ENCODE measurements at places on chromosomes 3 and 15.

DNA sequence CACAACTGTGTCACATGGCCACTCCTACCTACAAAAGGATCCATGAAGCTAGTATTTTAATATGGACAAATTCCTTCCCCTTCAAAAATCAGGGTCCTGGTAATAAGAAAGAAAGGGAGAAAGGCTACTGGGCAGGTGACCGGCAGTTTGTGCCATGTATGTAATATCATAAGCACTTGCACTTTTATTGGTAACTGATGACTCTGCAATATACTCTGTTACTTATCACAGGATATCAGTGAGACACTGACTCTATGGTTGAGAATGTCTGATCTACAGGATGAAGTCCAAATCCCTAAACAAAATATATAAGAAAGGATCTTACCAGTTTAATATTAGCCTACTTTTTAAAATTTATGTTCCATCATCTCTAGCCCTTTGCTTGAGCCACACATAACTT, 315.2 kb downstream of the AGBL1 start:
- no peak for DNase-seq

- DNase-seq: no peak
These were observed 71.4 kb downstream of the OCA2 start for GRCh38 chr15:28027714-28028076.

DNA sequence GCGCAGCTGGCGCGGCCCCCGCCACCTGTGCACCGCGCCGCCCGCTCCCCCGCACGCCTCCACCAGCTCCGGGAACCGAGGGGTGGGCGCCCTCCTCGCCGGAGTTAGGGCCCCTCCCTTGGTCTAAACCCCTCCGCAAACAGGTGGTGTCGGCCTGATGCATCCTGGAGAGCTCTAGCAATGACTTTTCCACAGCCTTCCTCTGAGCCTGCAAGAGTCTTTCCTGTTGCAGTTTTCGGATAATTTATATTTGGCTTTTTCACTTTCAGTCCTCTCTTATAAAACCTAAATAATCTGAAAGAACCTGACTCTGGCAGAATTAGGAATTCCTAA, 334 bp upstream of the IGSF11 start:
- no peak for DNase-seq

DNA sequence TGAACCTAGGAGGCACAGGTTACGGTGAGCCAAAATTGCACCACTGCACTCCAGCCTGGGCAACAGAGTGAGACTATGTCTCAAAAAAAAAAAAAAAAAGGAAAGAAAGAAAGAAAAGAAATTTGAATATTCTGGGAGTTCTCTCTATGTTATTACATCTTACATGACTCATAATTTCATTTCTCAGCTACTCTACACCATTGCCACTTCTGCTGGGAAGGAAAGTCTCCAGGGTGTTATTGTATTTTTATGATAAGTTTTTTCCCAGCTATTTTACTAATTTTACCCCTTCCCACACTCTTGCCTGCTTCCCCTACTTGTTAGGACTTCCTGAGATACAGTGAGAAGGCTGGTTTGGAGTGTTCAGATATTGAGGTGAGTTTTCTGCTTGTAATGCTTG, 69.7 kb upstream of the UMPS start:
- DNase-seq: no peak

- DNase-seq: no peak
These were observed 141.3 kb upstream of the CCDC54 start for GRCh38 chr3:107235928-107236315.

DNA sequence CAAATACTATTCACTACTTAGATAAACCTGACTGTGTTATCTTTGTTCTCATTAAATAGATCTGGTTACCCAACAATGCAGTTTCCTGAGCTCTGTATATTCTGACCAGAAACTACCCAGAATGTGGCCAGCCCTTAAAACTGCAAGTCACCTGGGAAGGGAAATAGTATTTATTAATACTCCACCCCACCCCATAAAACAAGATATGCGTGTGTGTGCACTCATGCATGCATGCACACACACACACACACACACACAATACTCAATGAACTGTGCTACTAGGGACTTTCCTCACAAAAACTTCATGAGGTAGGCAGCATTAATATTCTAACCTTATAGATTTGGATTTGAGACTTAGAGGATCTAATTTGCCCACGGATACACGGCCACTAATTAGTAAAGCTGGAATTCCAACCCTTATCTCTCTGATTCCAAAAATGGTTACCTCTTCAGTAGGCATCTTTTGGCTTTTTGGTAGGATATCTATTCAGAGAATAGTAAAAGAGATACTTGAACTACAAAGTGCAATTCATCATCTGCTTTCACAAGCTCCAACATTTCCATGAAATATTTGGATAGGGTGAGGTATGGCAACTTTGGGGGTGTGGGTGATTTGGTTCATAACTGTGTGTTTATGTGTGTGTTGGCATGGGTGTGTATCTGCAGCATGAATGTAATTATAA, 197.0 kb upstream of the CFAP20DC start:
- DNase-seq: no peak

DNA sequence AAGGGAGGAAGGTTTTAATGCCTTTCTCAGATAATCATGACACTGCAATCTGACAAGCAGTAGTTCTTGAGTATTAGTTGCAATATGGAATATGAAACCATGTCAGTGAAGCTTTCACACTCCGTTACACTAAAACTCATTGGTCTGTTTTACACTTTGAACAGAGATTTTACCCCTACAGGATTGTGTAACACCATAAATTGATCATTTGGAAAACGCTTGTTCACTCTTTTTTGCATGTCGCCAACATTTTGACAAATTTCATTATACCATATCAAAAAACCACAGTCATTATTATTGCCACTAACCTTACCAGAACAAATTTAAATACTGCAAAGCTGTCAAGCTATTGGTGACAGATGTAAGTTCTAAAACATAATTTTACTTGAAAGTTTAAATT, 404.8 kb upstream of the THBS1 start:
- DNase-seq: no peak

DNA sequence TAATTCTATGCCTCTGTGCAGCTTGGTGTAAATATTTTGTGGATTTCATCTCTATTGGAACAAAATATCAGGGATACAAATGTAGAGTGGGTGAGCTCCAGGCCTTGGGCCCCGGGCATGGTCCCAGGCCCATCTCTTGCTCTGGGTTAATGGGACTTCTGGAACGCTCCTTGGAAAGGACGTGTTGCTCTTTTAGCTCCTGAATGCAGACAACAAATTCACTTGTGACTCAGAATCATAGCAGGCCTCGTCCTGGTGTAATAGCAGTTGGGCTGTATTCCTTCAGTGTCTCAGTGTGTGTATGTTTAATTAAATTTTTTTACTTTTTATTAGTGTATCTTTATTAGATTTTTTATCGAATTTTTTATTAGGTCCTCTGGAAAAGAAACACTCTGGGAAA, 266.7 kb upstream of the C2CD4B start:
- no peak for DNase-seq

- no peak for DNase-seq
These were observed 181.3 kb upstream of the CTDSPL start for GRCh38 chr3:37680401-37680800.

DNA sequence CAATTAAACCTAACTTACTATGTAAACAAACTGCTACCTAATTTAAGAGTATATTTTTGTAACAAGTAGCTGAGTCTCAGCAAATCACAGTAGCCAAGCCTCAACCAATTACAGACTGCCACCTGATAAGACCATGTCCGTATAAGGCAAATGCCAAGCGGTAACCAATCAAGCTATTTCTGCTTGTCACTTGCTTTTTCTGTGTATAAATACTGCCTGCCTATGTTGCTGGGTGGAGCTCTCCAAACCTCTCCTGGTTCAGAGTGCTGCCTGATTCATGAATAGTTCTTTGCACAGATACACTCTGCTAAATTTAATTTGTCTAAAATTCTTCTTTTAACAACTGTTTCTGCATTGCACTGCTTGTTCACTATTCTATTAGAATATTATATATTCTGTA, 42.6 kb downstream of the ZNF148 start:
- DNase-seq: no peak

DNA sequence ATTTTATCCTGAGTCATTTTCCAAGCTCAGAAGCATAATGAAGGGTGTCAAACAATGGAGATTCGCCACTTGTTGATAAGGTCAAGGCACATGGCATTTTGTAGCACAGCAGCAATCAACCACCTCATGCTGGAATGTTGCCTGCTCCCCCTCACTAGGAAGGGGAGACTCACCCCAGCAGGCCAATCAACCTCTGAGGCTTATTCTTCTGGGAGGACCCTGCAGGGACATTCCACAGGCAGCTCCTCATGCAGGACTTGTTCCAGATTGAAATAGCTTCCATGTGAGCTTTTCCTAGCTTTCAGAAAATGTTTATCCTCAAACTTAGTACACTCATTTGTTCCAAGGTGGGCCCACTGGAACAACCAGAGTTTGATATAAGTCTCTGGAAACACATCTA, 77.6 kb downstream of the SSR3 start:
- no peak for DNase-seq

DNA sequence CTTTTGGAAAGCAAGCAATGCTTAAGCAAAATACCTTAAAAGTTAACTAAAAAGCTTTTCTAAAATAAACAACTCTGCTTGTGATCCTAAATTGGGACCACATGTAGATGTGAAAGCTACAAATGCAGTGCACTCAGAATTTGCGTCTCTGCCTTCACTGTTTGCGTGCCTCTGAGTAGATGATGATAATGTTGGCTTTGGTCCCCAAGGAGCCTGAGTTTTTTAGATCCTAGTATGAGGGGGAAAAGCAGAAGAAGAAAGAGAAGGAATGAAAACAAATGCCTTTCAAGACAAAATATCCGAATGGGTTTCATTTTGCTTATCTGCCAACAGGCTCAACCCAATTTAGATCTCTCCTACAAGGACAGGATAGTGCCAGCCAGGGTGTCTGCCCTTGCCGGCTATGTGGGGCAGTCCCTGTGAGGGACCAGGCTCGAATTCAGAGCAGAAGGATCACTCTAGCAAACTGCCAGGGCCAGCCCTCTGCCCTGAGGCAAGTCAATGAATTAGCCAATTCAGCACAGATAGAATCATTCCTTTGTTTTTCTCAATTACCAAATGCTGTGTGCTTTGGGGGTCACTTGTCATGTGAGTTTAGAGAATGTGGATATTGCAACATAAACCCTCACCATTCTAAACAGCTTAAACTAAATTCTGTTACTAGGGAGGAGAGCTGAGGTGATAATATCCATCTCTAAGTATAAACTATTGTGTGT, 28.5 kb downstream of the SCG5 start:
- DNase-seq: no peak

DNA sequence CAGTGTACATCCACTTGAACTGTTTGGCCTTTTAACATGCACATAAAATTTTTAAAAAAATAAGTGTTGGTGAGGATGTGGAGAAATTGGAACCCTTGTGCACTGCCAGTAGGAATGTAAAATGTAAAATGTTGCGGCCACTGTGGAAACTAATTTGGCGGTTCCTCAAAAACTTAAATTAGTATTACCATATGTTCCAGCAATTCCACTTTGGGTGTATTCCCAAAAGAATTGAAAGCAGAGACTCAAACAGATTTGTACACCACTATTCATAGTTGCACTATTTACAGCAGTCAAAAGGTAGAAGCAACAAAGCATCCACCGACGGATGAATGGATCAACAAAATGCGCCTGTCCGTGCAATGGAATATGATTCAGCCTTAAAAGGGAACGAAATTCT, 55.2 kb upstream of the SEC61A1 start:
- DNase-seq: no peak

- DNase-seq: no peak
These were observed 57.2 kb upstream of the HEG1 start for GRCh38 chr3:125112981-125113380.

- DNase-seq: no peak
These were observed 250.2 kb upstream of the ATP10A start for GRCh38 chr15:26113296-26113695.

DNA sequence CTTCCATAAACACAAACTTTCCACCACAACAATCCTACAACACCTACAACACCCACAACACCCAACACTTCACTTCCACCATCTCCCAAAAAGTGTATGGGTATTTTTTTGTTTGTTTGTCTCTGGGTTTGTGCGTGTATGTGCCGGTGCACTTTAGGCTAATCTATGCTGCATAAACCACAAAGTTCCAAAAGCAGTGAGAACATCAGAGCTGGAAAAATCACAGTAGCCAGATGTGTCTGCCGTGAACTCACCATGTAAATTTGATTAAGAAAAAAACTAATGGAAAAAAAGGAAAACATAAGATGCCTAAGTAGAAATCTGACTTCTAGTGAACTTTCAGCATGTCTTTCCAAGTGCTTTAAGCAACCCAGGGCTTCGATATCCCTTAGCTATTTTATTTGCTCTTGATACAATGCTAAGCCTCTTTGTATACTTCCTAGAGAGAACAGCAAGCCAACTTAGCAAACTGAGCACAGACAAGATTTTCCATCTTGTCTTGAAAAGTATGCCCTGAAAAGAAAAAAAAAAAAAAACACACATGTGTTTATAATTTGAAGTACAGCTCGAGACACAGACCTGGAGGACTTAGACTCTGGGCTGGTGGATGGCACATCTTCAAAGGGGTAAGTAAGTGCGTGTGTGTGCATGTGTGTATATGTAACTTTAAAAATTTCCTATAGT, 91.4 kb downstream of the WWTR1 start:
- no peak for DNase-seq

- DNase-seq: no peak
These were observed 40.5 kb upstream of the PIK3CB start for GRCh38 chr3:138875096-138875753.

All from cortex of kidney (tissue), 1 donor.